ENCODE measurements at places on chromosomes 7 and 10. TPM values are rescaled to one million over a fixed set of nuclear protein-coding genes. Genes with fewer than 3 reads are reported as not detected.

DNA sequence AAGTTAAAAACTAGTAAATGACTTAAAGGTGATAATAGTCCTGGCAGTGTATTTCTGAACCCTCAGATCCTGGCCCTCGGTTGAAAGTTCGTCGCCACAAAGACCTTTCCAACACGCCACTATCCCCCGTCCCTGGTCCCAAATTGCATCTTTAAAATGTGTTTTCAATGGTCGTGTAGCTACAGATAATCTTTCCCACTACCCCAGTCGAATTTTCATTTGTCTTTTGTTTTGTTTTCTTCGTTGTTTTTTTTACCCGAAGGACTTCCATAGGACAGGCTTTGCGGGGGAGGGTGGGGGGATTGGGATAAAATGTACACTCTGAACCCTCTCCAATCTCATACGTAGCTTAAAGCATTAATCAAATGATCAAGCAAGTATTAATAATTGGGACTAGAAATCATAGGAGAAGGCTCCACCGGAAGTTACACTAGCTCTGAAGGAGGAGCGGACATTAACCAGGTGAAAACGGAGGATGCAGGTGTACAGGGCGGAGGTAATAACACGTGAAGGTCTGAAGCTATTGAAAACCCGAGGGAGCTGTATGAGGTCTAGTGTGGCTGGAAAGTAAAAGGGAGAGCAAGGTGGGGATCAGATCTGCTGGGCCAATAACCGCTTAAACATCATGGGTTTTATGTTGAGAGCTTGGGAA lies 32.8 kb upstream of the PHF14 start:
- no peak overlapping the region for H3K4me3 ChIP-seq
- no peak overlapping the region for H3K27ac ChIP-seq
- peaks cover 19% of the 10 kb centered on the region for H3K36me3 ChIP-seq

GRCh38 chr10:48460182-48460581 lies 144.7 kb downstream of the ARHGAP22 start:
- DNase-seq = no peak
- no peaks in the 10 kb centered on the region for H3K4me1 ChIP-seq

DNA sequence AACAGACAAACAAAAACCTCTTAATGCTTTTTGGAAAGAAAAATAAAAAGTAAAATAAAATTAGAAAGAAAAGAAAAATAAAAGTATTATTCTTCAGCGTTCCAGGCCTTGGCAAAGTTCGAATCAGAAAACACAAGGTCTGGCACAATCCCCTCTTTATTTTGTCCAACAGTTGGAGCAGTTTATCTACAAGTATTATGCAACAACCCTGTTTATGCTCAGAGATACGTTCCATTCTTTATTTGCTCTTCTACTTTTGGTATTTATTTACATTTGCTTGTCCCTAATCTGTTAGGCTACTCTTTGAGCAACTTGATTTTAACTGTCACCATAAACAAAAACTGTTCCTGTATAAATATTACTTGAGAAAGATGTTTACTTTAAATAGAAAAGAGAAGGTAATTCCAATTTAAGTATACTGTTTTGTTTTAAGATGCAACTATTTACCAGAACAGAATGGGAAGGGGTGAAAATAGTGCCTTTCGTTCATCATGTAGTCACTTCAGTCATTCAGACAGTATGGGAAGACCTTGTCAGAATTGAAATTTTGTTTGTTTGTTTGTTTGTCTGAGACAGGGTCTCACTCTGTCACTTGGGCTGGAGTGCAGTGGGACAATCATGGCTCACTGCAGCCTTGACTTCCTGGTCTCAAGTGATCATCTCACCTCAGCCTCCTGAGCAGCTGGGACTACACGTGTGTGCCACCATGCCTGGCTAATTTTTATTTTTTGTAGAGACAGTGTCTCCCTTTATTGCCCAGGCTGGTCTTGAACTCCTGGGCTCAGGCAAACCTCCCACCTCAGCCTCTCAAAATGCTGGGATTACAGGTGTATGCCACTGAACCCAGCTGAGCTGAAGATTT lies 5.7 kb downstream of the PDK4 start:
- H3K27ac ChIP-seq = no peak overlapping the region
- peaks cover 5% of the 10 kb centered on the region for H3K27me3 ChIP-seq
- no peaks in the 10 kb centered on the region for H3K36me3 ChIP-seq
- no peak overlapping the region for H3K4me3 ChIP-seq
- DNase-seq = no peak

DNA sequence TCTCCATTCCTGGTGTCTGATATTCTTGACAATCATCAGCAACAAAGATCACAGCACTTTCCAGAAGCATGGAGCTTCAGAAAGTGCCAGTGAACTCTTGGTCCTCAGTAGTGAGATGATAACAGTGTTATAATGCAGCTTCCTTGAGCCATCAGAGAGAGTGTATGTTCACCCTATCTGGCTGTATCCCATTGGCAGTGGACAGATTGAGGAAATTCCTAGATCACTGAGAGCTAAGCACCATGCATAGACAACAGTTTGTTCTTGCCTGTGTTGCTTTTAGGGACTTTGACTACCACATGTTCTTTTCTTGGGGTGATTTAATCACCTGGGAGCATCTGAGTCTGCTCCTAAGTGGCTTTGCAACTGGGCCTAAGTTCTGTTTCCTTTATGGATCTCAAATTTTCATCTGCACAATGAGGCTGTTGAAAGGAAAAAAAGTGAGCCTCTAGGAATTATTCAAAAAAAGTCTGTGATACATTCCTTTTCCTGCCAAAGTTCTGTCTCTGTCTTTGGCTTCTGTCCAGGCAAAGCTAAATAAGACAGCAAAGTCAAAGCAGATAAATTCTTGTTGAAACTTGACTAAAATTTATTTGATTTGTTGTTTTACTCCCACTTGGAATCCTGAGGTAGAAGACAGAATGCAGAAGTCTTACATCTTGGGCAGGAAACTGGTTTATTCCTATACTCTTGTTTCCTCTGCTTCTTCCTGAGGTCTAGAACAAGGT lies 14.5 kb upstream of the ZNF282 start:
- DNase-seq = no peak
- H3K4me3 ChIP-seq = no peak overlapping the region
- H3K27ac ChIP-seq = no peak overlapping the region
- H3K4me1 ChIP-seq = peaks cover 2% of the 10 kb centered on the region
- H3K27me3 ChIP-seq = no peaks in the 10 kb centered on the region

The LBX1 gene
- total RNA-seq = not detected

The FRMD4A gene
- total RNA-seq = 0.09 TPM

The ITGB1 gene
- total RNA-seq = 59.9 TPM
